ENCODE measurements at places on chromosomes 12 and 14. TPM values are rescaled to one million over a fixed set of nuclear protein-coding genes. Genes with fewer than 3 reads are reported as not detected.

GRCh38 chr12:74889073-74889472 lies 320.6 kb downstream of the KCNC2 start:
- no peaks in the 10 kb centered on the region for H3K27me3 ChIP-seq
- peak overlapping the region; percentile 36 for H3K4me3 ChIP-seq
- peaks cover 16% of the 10 kb centered on the region for H3K4me1 ChIP-seq
- H3K36me3 ChIP-seq = no peaks in the 10 kb centered on the region
- H3K27ac ChIP-seq = peak overlapping the region; percentile 53

Gene CATSPERB
- total RNA-seq = 0.74 TPM

Gene CLEC4D
- total RNA-seq = not detected

GRCh38 chr14:91294153-91294552 lies 49.6 kb upstream of the GPR68 start:
- H3K27ac ChIP-seq = no peak overlapping the region
- no peaks in the 10 kb centered on the region for H3K4me1 ChIP-seq
- no peak for DNase-seq
- H3K36me3 ChIP-seq = no peaks in the 10 kb centered on the region
- H3K27me3 ChIP-seq = no peaks in the 10 kb centered on the region

- H3K27me3 ChIP-seq = no peaks in the 10 kb centered on the region
- no peak overlapping the region for H3K27ac ChIP-seq
- H3K4me1 ChIP-seq = peaks cover 4% of the 10 kb centered on the region
- no peak for DNase-seq
- H3K36me3 ChIP-seq = no peaks in the 10 kb centered on the region
These were observed 43.8 kb downstream of the DDHD1 start for GRCh38 chr14:53109105-53110041.

DNA sequence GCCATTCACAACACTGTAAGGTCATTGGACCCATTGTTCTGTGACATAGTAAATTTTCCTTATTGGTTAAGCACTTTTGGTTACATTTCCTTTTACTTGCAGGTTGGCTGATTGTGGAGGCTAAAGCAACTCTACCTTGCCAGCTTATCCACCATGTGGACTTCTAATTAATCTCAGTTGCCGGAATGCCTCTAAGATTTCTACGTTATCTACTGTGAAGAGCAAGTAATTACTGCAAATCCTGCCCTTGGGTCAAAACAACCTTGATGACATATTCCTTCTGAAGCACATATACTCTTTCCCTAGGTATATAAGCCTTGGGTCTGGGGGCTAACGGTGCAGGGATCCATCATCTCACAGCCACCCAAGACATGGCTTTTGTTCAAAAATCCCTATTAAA lies 19.5 kb upstream of the MORN3 start:
- H3K27ac ChIP-seq = no peak overlapping the region
- peaks cover 4% of the 10 kb centered on the region for H3K4me1 ChIP-seq
- DNase-seq = no peak
- no peaks in the 10 kb centered on the region for H3K27me3 ChIP-seq

DNA sequence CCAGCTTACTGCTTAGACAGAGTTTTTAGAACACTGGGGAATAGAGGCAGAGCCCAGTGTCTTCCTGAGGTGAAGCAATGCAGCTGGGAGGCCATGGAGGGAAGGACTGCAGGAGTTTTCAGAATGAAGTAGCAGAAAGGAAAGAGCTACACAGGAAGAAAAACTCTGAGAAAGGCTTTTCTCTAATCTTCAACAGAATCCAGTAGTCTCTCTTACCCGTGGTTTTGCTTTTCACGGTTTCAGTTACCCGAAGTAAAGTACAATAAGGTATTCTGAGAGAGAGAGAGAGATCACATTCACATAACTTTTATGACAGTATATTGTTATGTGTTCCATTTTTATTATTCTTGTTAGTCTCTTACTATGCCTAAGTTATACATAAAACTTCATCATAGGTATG lies 761.6 kb downstream of the BCL11B start:
- DNase-seq = no peak
- no peaks in the 10 kb centered on the region for H3K36me3 ChIP-seq
- H3K27me3 ChIP-seq = no peaks in the 10 kb centered on the region
- no peak overlapping the region for H3K4me3 ChIP-seq
- H3K4me1 ChIP-seq = no peaks in the 10 kb centered on the region

Gene B3GNT4
- 7.1 TPM for total RNA-seq

- no peak for DNase-seq
- H3K4me3 ChIP-seq = no peak overlapping the region
- H3K36me3 ChIP-seq = no peaks in the 10 kb centered on the region
These were observed 1098.2 kb upstream of the USP15 start for GRCh38 chr12:61161961-61162360.

GRCh38 chr12:47549258-47549657 lies 156.6 kb downstream of the RPAP3 start:
- no peak overlapping the region for H3K4me3 ChIP-seq
- no peak for DNase-seq
- H3K36me3 ChIP-seq = no peaks in the 10 kb centered on the region
- H3K27me3 ChIP-seq = no peaks in the 10 kb centered on the region
- no peaks in the 10 kb centered on the region for H3K4me1 ChIP-seq

DNA sequence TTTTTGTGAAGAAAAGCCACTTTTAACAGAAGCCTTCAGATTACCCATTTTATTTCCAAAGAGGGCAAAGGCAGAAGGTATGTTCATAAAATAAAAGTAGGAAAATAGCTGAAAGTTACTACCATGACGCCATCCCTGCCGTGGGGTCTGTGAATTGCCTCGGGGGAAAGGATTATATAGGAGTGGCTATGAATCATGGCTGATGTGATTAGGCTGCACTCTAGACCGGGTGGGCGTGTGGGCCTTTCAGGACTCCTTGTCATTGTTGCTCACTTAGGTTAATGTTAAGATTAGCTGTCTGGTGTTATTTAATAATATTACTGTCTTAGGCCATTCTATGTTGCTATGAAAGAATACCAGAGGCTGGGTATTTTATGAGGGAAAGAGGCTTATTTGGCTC lies 195.5 kb downstream of the EGLN3 start:
- peaks cover 16% of the 10 kb centered on the region for H3K27me3 ChIP-seq
- no peak overlapping the region for H3K27ac ChIP-seq
- H3K4me1 ChIP-seq = no peaks in the 10 kb centered on the region
- DNase-seq = no peak
- H3K36me3 ChIP-seq = no peaks in the 10 kb centered on the region
- no peak overlapping the region for H3K4me3 ChIP-seq

- H3K27me3 ChIP-seq = no peaks in the 10 kb centered on the region
- H3K4me3 ChIP-seq = no peak overlapping the region
- no peak for DNase-seq
- H3K4me1 ChIP-seq = peaks cover 17% of the 10 kb centered on the region
- no peaks in the 10 kb centered on the region for H3K36me3 ChIP-seq
These were observed 20.1 kb downstream of the BICD1 start for GRCh38 chr12:32126720-32127119.

GRCh38 chr14:59454139-59454538 lies 11.0 kb downstream of the GPR135 start:
- DNase-seq = no peak
- no peaks in the 10 kb centered on the region for H3K4me1 ChIP-seq
- no peaks in the 10 kb centered on the region for H3K27me3 ChIP-seq
- H3K4me3 ChIP-seq = no peak overlapping the region
- H3K36me3 ChIP-seq = no peaks in the 10 kb centered on the region

GRCh38 chr12:50599366-50600095 lies 94.7 kb downstream of the DIP2B start:
- no peak overlapping the region for H3K4me3 ChIP-seq
- H3K36me3 ChIP-seq = no peaks in the 10 kb centered on the region
- no peaks in the 10 kb centered on the region for H3K27me3 ChIP-seq
- peaks cover 7% of the 10 kb centered on the region for H3K4me1 ChIP-seq

Gene ACVRL1
- 2.5 TPM for total RNA-seq

GRCh38 chr12:111792155-111792855 lies 25.6 kb downstream of the ALDH2 start:
- peaks cover 11% of the 10 kb centered on the region for H3K4me1 ChIP-seq
- H3K4me3 ChIP-seq = no peak overlapping the region
- no peaks in the 10 kb centered on the region for H3K27me3 ChIP-seq
- H3K27ac ChIP-seq = no peak overlapping the region
- H3K36me3 ChIP-seq = no peaks in the 10 kb centered on the region

DNA sequence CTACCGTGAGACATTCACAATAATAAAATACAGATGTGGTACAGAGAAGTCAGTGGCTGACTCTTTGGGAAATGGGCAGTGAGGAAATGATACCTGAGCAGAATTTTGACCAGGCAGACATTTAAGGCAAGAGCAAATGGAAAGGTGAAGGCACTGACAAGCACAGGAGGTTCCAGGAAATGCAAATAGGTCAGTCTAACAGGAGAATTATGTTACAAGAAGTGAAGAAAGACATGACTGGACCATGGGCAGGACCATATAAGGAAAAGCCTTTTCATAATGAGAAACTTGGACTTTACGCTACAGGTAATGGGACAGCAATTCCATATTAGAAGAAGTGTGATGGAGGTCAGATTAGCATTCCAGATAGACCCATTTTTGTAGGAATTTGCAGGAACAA lies 338.9 kb downstream of the PDZRN4 start:
- H3K36me3 ChIP-seq = no peaks in the 10 kb centered on the region
- H3K27me3 ChIP-seq = no peaks in the 10 kb centered on the region
- no peak overlapping the region for H3K4me3 ChIP-seq
- H3K4me1 ChIP-seq = peaks cover 3% of the 10 kb centered on the region
- no peak for DNase-seq

Gene MYO1H
- total RNA-seq = not detected

Gene MGP
- 1.3 TPM for total RNA-seq
